Fibroblast of lung (primary cell): ENCODE measurements at places on chromosomes 16 and 17. TPM values are rescaled to one million over a fixed set of nuclear protein-coding genes. Genes with fewer than 3 reads are reported as not detected.
A peak's percentile ranks its signal among the peaks of the same experiment; 100 is the strongest.

DNA sequence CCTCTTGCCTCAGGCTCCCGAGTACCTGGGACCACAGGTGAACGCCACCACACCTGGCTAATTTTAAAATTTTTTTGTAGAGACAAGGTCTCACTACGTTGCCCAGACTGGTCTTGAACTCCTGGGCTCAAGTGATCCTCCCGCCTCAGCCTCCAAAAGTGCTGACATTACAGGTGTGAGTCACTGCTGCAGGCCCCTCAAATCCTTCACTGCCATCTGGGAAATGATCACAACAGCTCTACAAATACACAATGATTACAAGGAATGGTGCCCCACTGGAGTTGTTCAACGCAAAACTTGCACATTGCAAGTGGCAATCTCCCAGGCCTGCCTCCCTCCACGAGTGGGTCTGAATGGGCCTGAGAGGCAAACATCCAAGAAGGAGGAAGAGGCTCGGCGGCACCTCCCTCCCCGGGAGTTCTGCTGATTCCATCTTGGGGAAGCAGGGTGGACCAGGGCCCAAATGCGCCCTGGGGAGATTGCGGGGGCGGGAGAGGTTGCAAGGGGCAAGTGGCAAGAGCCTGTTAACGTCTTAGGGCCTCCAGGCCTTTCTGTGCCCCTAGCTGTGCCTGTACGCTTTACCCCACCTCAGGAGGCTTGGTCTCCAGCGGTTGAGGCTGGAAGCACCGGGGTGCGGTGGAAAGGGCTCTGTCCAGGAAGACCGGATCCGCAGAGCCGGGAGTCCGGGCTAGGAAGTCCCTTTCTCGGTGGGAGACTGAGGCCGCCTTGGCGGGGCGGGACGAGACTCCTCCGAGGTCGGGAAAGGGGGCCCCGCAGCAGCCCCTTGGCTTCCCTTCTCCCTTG is 656 bp upstream of the IGFBP4 start:
- peak; percentile 44 for DNase-seq
- H3K27me3 ChIP-seq = no peaks in the 10 kb centered on the region
- peaks cover 7% of the 10 kb centered on the region for H3K36me3 ChIP-seq

GRCh38 chr17:49687878-49688491 is 10.1 kb upstream of the SPOP start:
- no peak overlapping the region for H3K27ac ChIP-seq
- H3K4me3 ChIP-seq = no peak overlapping the region
- peaks cover 5% of the 10 kb centered on the region for H3K27me3 ChIP-seq
- no peaks in the 10 kb centered on the region for H3K36me3 ChIP-seq
- no peaks in the 10 kb centered on the region for H3K4me1 ChIP-seq
- DNase-seq = peak; percentile 26

Gene CLEC19A
- not detected in 2 replicates for total RNA-seq

- H3K4me1 ChIP-seq = peaks cover 8% of the 10 kb centered on the region
- H3K27me3 ChIP-seq = no peaks in the 10 kb centered on the region
- peaks cover 21% of the 10 kb centered on the region for H3K36me3 ChIP-seq
These were observed 2.6 kb downstream of the KAT2A start for GRCh38 chr17:42118545-42118944.

- DNase-seq = peak; percentile 99
- H3K27ac ChIP-seq = peak overlapping the region; percentile 97
- peaks cover 2% of the 10 kb centered on the region for H3K36me3 ChIP-seq
- H3K4me3 ChIP-seq = peak overlapping the region; percentile 17
- H3K4me1 ChIP-seq = peaks cover 43% of the 10 kb centered on the region
These were observed 8.1 kb downstream of the CYGB start for GRCh38 chr17:76529224-76530094.

GRCh38 chr16:5461141-5461540 is 363.5 kb upstream of the EEF2KMT start:
- no peak overlapping the region for H3K4me3 ChIP-seq
- no peak overlapping the region for H3K27ac ChIP-seq
- DNase-seq = no peak
- no peaks in the 10 kb centered on the region for H3K4me1 ChIP-seq

GRCh38 chr17:64065161-64065560 is 44.7 kb upstream of the ICAM2 start:
- no peak overlapping the region for H3K27ac ChIP-seq
- no peak for DNase-seq
- no peaks in the 10 kb centered on the region for H3K36me3 ChIP-seq

GRCh38 chr16:75818491-75818890 is 92.2 kb upstream of the CPHXL start:
- no peak overlapping the region for H3K27ac ChIP-seq
- H3K4me3 ChIP-seq = no peak overlapping the region
- H3K4me1 ChIP-seq = no peaks in the 10 kb centered on the region
- H3K27me3 ChIP-seq = no peaks in the 10 kb centered on the region
- no peaks in the 10 kb centered on the region for H3K36me3 ChIP-seq

GRCh38 chr17:67998466-67998865 is 2.2 kb upstream of the C17orf58 start:
- no peak overlapping the region for H3K4me3 ChIP-seq
- DNase-seq = no peak
- H3K4me1 ChIP-seq = peaks cover 9% of the 10 kb centered on the region
- H3K27me3 ChIP-seq = no peaks in the 10 kb centered on the region
- H3K36me3 ChIP-seq = no peaks in the 10 kb centered on the region

- no peaks in the 10 kb centered on the region for H3K4me1 ChIP-seq
- DNase-seq = no peak
- H3K36me3 ChIP-seq = no peaks in the 10 kb centered on the region
- H3K27ac ChIP-seq = no peak overlapping the region
- no peak overlapping the region for H3K4me3 ChIP-seq
These were observed 281.8 kb downstream of the HAPSTR1 start for GRCh38 chr16:9372934-9373890.

- H3K36me3 ChIP-seq = no peaks in the 10 kb centered on the region
- no peak overlapping the region for H3K4me3 ChIP-seq
- no peaks in the 10 kb centered on the region for H3K27me3 ChIP-seq
- peaks cover 46% of the 10 kb centered on the region for H3K4me1 ChIP-seq
- no peak for DNase-seq
These were observed 19.6 kb downstream of the CCR7 start for GRCh38 chr17:40545660-40546059.

Gene NMRAL1
- 71.7 and 73.5 TPM in 2 replicates for total RNA-seq

DNA sequence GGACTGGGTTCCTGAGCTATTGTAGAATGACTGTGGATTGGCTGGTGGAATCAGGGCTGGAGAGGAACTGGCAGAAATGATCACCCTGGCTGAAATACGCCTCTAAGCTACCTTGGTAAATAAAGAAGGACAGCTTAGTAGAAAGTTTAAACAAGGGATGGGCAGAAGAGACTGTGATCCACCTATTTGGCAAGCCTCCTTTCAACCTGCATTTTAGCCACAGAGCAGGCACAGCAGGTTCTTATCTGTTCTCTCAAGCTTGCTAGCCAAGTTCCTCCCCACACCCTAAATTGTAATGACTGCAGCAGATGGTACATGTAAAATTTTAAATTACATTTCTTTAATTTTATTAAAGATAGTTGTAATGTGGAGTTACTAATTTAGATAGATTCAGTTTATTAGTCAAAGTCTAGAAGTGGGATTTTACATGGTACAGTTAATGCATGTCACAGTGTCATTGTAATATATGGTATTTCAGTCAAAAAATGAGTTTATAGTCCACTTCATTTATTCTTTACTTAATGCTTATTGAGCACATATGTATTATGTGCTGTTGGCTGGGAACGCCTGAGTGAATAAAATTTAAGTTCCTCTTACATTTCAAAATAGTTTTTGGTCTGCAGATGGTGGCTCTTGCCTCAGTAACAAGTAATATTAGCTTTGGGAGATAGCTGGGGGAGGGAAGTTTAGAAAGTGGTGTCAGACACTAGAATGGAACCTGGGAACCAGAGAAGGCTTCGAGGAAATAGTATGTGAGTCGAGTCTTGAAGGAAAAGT is 11.2 kb downstream of the EPN2 start:
- peaks cover 22% of the 10 kb centered on the region for H3K4me1 ChIP-seq
- no peaks in the 10 kb centered on the region for H3K36me3 ChIP-seq
- H3K27me3 ChIP-seq = no peaks in the 10 kb centered on the region
- H3K4me3 ChIP-seq = no peak overlapping the region
- DNase-seq = no peak
- peak overlapping the region; percentile 49 for H3K27ac ChIP-seq

Gene HS3ST4
- not detected in 2 replicates for total RNA-seq

GRCh38 chr16:49836218-49836617 is 19.7 kb downstream of the ZNF423 start:
- H3K27ac ChIP-seq = no peak overlapping the region
- H3K4me3 ChIP-seq = no peak overlapping the region
- DNase-seq = no peak
- H3K36me3 ChIP-seq = no peaks in the 10 kb centered on the region
- H3K4me1 ChIP-seq = no peaks in the 10 kb centered on the region

Gene TPPP3
- 1.5 and 3.8 TPM in 2 replicates for total RNA-seq

- H3K27me3 ChIP-seq = peaks cover under 1% of the 10 kb centered on the region
- DNase-seq = no peak
- H3K4me3 ChIP-seq = no peak overlapping the region
- no peaks in the 10 kb centered on the region for H3K4me1 ChIP-seq
These were observed 6.8 kb upstream of the SMTNL2 start for GRCh38 chr17:4577386-4577993.

Gene PIRT
- not detected in 2 replicates for total RNA-seq

- H3K36me3 ChIP-seq = no peaks in the 10 kb centered on the region
- H3K4me1 ChIP-seq = no peaks in the 10 kb centered on the region
- no peak for DNase-seq
- no peak overlapping the region for H3K4me3 ChIP-seq
These were observed 3.2 kb downstream of the CD7 start for GRCh38 chr17:82314012-82314726.

DNA sequence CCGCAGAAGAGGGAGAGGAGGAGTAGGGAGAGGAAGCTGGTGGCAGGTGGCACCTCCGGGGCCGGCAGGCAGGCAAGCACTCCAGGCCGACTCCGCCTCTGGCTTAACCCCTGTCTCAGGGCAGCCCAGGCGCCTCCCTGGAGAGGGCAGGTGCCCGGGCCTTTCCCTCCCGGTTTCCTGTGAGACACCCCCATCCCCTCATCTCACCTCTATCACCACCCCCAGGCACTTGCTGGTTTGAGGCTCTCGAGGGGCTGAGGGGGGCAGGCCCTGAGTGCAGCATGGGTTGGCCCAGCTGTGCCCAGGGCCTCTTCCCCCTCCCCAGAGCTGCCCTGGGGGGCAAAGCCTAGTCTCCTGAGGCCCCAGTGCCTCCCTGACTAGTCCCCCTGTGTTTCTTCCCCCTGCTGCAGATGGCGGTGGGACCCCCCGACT is 6.0 kb downstream of the DOC2A start:
- H3K4me3 ChIP-seq = no peak overlapping the region
- peaks cover under 1% of the 10 kb centered on the region for H3K27me3 ChIP-seq
- peaks cover 8% of the 10 kb centered on the region for H3K36me3 ChIP-seq
- H3K4me1 ChIP-seq = no peaks in the 10 kb centered on the region
- no peak overlapping the region for H3K27ac ChIP-seq
- no peak for DNase-seq

DNA sequence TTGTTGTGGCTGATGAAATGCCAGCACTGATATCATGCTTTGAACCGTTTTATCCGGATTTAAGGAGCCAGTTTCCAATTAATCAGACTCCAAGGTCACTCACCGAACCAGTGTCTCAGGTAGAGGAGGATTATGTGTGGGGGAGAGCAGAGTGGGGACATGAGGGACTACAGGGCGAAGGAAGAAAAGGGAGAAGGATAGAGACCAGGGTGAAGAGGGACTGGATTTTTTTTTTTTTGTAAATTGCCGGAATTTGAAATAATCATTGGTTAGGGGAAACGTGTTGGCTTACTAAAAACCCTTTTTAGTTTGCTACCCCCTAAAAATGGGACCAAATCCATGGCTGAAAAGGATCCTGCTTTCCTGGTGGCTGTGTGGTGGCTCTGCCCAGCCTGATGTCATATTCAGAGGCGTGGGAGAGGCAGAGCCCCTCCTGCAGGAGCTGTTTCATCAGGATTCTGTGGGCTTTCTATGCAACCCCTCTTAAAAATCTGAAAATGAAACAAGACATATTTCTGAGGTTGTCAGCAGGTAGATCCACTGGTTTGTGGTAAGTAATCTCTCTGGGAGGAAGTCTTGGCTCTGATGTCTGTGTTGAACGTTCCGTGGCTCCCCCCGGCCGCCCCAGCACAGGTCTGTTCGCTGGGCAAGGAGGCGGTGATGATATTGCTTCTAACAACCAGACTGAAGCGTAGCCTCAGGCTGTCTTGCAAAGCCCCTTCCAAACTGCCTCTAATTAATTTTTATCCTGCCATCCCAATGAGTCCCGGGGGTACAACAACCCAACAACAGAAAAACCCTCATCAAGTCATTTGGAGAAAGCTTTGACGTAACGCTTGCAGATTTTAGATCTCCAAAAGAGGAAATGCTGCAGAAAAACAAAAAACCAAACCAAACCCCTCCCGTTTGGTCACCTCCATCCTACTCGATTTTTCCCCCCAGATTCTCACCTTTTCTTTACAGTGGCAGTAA is 143.0 kb upstream of the ZFHX3 start:
- no peak overlapping the region for H3K27ac ChIP-seq
- H3K27me3 ChIP-seq = no peaks in the 10 kb centered on the region
- H3K4me1 ChIP-seq = no peaks in the 10 kb centered on the region
- no peaks in the 10 kb centered on the region for H3K36me3 ChIP-seq
- H3K4me3 ChIP-seq = no peak overlapping the region

Gene TNFRSF13B
- not detected in 2 replicates for total RNA-seq

Gene C1QL1
- 1.3 and 1.8 TPM in 2 replicates for total RNA-seq

Gene CD300H
- total RNA-seq = not detected in 2 replicates

DNA sequence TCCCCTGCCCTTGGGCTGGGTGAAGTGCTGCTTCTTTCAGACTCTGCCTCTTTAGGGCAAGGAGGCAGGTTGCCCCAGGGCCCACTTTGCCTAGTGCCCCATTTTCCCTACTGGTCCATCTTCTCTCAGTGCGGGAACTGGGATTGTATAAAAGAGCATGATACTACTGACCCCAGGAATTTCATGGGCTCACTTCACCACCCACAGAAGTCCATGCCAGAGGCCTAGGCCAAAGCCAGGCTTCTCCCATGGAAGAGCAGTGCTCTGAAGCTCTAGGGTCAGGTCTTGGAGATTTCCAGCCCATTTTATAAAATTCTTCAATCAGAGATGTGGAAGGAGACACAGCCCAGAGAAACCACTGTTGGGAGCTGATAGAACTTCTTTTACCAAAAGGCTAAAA is 5.7 kb downstream of the CACNG1 start:
- H3K27me3 ChIP-seq = no peaks in the 10 kb centered on the region
- H3K36me3 ChIP-seq = no peaks in the 10 kb centered on the region
- no peak for DNase-seq
- H3K27ac ChIP-seq = no peak overlapping the region

GRCh38 chr16:75580-76501 is 2.2 kb upstream of the MPG start:
- peak; percentile 79 for DNase-seq
- H3K27ac ChIP-seq = peak overlapping the region; percentile 96
- H3K27me3 ChIP-seq = no peaks in the 10 kb centered on the region
- peaks cover 11% of the 10 kb centered on the region for H3K36me3 ChIP-seq
- H3K4me3 ChIP-seq = peak overlapping the region; percentile 73
- peaks cover 44% of the 10 kb centered on the region for H3K4me1 ChIP-seq
